ENCODE measurements at places on chromosomes 7 and 10. TPM values are rescaled to one million over a fixed set of nuclear protein-coding genes. Genes with fewer than 3 reads are reported as not detected.

The SCD gene
- 56.3 TPM for total RNA-seq

The MRPS33 gene
- total RNA-seq, result 49.7 TPM

The ABCB1 gene
- total RNA-seq, result 0.81 TPM

The C10orf105 gene
- not detected for total RNA-seq

The NCAPG2 gene
- total RNA-seq, result 15.6 TPM

The IDI1 gene
- total RNA-seq, result 96.2 TPM

The HMX2 gene
- total RNA-seq, result 6.0 TPM

The LRIT1 gene
- not detected for total RNA-seq

The EGR2 gene
- 0.56 TPM for total RNA-seq

The WDFY4 gene
- total RNA-seq, result 0.63 TPM

The DNAJC2 gene
- total RNA-seq, result 43.0 TPM

The CH25H gene
- total RNA-seq, result 0.63 TPM

The REEP3 gene
- 61.6 TPM for total RNA-seq

The STYXL1 gene
- 47.9 TPM for total RNA-seq

The DENND2A gene
- 25.4 TPM for total RNA-seq

The EBLN1 gene
- total RNA-seq, result not detected

The VPS50 gene
- 14.2 TPM for total RNA-seq

The TLX1 gene
- not detected for total RNA-seq
